ENCODE measurements at places on chromosomes 16 and 17. TPM values are rescaled to one million over a fixed set of nuclear protein-coding genes. Genes with fewer than 3 reads are reported as not detected.
A peak's percentile ranks its signal among the peaks of the same experiment; 100 is the strongest.

TMED6 gene
- 0.36 TPM for total RNA-seq

CES5A gene
- total RNA-seq = not detected

- H3K36me3 ChIP-seq = no peaks in the 10 kb centered on the region
- no peak overlapping the region for H3K4me3 ChIP-seq
- H3K27ac ChIP-seq = no peak overlapping the region
- no peaks in the 10 kb centered on the region for H3K27me3 ChIP-seq
- H3K4me1 ChIP-seq = no peaks in the 10 kb centered on the region
These were observed 605.5 kb downstream of the RBFOX1 start for GRCh38 chr16:7938175-7938574.

GRCh38 chr17:7553356-7553755 lies 4.5 kb downstream of the TNFSF12 start:
- no peak overlapping the region for H3K27ac ChIP-seq
- H3K4me3 ChIP-seq = no peak overlapping the region
- no peaks in the 10 kb centered on the region for H3K36me3 ChIP-seq

- H3K36me3 ChIP-seq = no peaks in the 10 kb centered on the region
- H3K4me3 ChIP-seq = no peak overlapping the region
- H3K27me3 ChIP-seq = no peaks in the 10 kb centered on the region
- no peaks in the 10 kb centered on the region for H3K4me1 ChIP-seq
These were observed 426.7 kb upstream of the MAF start for GRCh38 chr16:80027007-80027965.

DNA sequence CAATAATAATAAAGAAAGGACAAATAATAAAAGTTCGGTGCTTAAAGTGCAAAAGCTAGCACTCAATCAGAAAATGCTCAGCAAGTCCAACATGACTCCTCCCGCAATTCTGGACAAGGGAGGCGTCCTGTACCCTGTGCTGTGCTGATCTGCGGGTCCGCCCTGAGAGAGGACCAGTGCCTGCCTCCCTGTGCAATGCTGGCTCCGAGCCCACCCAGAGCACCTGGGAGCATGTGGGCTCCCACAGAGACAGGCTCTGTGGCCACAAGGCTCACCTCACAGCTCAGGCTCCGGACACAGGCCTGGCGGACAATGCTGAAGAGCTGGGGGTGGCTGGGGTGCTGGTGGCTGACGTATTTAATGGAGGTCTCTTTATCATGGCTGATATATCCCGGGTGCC lies 11.1 kb downstream of the FLCN start:
- no peak overlapping the region for H3K4me3 ChIP-seq
- peaks cover 12% of the 10 kb centered on the region for H3K36me3 ChIP-seq
- no peaks in the 10 kb centered on the region for H3K27me3 ChIP-seq
- no peaks in the 10 kb centered on the region for H3K4me1 ChIP-seq
- no peak for DNase-seq
- no peak overlapping the region for H3K27ac ChIP-seq

CBX4 gene
- total RNA-seq = 48.6 TPM

ETV4 gene
- 8.3 TPM for total RNA-seq

- no peaks in the 10 kb centered on the region for H3K36me3 ChIP-seq
- H3K4me1 ChIP-seq = peaks cover 40% of the 10 kb centered on the region
- peak overlapping the region; percentile 31 for H3K4me3 ChIP-seq
- peak overlapping the region; percentile 81 for H3K27ac ChIP-seq
These were observed 7.7 kb downstream of the CDH1 start for GRCh38 chr16:68744744-68745280.

HBM gene
- not detected for total RNA-seq

GRCh38 chr17:36509272-36509985 lies 22.9 kb downstream of the ZNHIT3 start:
- no peaks in the 10 kb centered on the region for H3K27me3 ChIP-seq
- no peak for DNase-seq
- no peaks in the 10 kb centered on the region for H3K36me3 ChIP-seq
- no peaks in the 10 kb centered on the region for H3K4me1 ChIP-seq
- H3K27ac ChIP-seq = no peak overlapping the region

- peaks cover 3% of the 10 kb centered on the region for H3K36me3 ChIP-seq
- no peak for DNase-seq
- no peak overlapping the region for H3K4me3 ChIP-seq
- H3K4me1 ChIP-seq = peaks cover 31% of the 10 kb centered on the region
These were observed 17.5 kb downstream of the MYBBP1A start for GRCh38 chr17:4537451-4538235.

SLC47A1 gene
- total RNA-seq = 16.1 TPM

GRCh38 chr16:54522584-54522983 lies 236.0 kb upstream of the IRX3 start:
- H3K4me3 ChIP-seq = no peak overlapping the region
- H3K36me3 ChIP-seq = no peaks in the 10 kb centered on the region
- no peak overlapping the region for H3K27ac ChIP-seq
- H3K27me3 ChIP-seq = no peaks in the 10 kb centered on the region

DNA sequence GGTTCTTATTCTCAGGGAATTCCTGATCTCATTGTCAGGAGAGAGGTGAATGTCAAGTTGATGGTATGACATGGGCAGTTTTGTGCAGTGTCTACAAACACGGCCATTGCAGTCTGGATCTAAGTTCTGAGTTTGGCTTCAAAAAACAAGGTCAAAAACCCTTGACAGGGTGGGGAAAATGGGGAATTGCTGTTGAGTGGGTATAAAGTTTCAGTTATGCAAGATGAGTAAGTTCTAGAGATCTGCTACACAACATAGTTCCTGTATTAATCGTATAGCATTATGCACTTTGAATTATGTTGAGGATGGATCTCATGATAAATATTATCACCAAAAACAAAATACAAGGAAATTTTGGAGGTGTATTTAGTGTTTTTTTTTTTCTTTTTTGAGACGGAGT lies 36.6 kb upstream of the CARMIL2 start:
- no peak overlapping the region for H3K27ac ChIP-seq
- no peak overlapping the region for H3K4me3 ChIP-seq
- H3K4me1 ChIP-seq = no peaks in the 10 kb centered on the region

CFAP97D1 gene
- total RNA-seq = not detected

DNA sequence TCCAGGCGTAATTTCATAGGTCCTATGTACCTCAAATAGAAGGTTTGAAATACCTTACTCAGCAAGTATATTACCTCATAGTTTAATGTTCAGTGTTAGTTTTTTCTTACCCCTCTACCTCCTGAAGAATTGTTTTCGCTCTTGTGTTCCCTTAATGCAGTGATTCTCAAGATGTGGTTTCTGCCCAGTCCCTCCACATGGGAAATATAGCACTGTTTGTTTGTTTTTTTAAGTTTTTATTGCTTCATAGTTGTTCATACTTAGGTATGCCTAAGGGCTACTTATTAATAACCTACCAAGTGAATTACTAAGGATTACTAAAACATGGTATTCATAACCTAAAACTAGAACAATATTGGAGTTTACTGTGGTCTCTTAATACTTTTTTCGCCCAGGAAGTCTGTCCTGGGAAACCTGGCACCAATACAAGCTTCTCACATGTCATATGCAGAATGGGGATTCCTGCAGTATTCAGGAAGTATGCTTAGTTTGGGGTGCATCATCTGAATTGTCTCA lies 5.0 kb downstream of the RSPRY1 start:
- no peak for DNase-seq
- H3K4me1 ChIP-seq = peaks cover 40% of the 10 kb centered on the region
- peak overlapping the region; percentile 59 for H3K27ac ChIP-seq
- no peaks in the 10 kb centered on the region for H3K27me3 ChIP-seq
- no peak overlapping the region for H3K4me3 ChIP-seq

Data from Panc1 (cell line).